ENCODE measurements at places on chromosomes 16 and 17.
A peak's percentile ranks its signal among the peaks of the same experiment; 100 is the strongest.

DNA sequence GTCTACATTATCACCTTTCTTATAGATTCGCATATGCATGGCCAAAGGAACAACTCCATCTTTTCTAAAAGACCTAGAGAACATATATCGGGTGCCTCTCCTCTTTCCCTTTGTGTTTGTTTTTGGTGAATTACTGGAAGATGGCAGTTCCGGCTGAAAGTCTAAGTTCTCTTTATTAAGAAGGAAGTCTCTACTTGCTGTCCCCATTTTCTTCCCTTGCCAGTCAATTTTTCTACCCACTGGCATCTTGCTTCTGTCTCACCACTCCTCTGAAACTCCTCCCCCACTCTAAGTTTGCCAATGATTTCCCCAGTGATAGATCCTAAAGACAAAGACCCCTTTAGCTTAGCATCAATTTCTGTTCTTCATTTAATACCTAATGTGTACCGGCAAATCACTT lies 93.9 kb upstream of the CORO6 start:
- peak; percentile 66 for DNase-seq

DNA sequence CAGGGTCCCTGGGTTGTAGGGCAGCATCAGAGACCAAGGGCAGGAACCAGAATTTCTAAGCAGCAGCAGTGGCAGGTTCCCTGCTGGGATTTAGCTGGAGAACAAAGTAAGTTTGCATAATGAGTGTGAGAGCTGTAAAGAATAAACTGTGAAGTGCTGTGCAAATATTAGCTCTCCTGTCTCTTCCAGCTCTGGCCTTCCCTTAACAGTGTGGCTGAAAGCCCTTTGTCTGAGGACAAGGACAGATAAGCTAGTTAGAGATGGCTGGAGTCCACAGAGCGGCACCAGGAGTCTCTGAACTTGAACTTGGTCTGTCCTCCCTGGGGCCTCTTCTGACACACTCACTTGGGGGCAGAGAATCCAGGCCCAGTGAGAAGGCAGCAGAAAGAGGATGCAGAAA lies 98.2 kb upstream of the WSCD1 start:
- no peak for DNase-seq

- DNase-seq: no peak
These were observed 6.8 kb downstream of the TBKBP1 start for GRCh38 chr17:47700471-47701449.

GRCh38 chr16:79415983-79416640 lies 184.4 kb downstream of the MAF start:
- DNase-seq: peak; percentile 33

DNA sequence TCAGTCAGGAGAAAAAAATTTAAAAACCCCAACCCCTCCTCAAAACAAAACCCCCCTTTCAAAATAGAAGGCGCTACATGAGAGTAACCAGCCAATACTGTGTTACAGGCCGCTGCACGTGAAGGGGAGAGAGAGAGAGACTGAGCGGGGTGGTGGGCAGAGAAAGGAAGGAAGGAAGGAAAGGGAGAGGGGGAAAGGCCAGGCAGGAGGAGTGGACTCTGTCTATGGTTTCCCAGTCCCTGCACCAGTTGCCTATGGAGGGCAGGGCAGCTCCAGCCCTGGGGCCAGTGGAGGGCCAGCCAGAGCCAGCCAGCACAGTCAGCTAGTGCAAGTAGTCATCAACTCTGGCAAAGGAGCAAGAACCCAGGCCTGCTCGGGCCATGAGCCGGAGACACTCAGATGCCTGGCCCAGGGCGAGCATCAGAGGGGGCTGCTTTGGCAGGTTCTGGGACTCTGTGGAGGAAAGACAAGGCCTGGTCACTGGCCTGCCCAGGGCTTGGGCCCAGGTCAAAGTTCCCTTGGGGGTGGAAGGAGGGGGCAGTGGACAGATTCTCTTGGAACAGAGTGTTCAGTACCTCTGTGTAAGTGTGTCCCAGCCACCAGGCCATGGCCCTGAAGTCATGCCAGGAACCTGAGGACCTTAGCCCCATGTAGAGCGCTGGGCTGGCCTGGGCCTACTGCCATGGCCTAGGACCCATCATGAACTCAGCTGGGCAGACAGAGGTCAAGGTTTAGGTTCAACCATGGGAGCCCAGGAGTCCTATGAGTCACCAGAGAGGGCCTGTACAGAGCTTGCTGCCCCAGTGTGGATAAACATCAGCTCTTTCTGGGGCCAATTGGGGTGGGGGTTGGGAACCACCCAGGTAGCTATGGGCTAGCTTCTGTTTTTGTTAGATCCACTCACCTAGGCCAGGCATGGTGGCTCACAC lies 7.3 kb upstream of the GFOD2 start:
- no peak for DNase-seq

- DNase-seq: no peak
These were observed 470.7 kb downstream of the SOX9 start for GRCh38 chr17:72591289-72592241.

DNA sequence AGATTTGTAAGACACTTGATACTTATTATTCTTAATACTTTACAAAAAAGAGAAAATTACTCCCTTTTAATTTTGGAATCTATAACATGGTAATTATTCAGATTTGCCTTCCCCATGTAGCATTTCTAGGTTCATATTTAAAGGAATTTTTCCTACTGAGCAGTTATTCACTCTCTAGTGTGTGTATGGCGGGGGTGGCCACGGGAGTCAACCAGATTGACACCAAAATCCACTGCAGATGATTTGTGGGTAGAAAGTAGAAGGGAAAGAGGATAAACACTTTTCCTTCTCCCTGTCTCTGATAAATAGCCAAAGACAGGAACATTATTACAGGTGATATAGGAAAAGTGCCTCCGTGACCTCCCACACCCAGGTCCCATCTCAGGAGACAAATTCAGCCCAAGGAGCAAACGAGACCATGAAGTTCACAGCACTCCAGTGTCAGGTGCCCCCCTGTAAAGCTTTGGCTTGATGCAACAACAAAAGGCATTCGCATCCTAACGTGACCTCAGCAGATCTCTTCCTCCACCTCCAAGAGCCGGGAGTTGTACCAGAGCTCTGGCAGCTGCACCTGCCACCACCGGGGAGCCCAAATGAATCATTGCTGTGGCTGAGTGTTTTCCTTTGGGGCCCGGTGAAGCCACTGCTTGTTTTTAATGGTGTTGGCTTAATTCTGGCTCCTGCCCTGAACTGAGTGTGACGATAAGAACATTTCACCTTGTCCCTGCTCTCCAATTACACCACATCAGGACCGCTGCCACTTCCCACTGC lies 92.7 kb upstream of the NOL11 start:
- DNase-seq: no peak

- DNase-seq: no peak
These were observed 163.3 kb upstream of the SHISA6 start for GRCh38 chr17:11077673-11078072.

- DNase-seq: no peak
These were observed 11.0 kb downstream of the ENDOV start for GRCh38 chr17:80425835-80426426.

DNA sequence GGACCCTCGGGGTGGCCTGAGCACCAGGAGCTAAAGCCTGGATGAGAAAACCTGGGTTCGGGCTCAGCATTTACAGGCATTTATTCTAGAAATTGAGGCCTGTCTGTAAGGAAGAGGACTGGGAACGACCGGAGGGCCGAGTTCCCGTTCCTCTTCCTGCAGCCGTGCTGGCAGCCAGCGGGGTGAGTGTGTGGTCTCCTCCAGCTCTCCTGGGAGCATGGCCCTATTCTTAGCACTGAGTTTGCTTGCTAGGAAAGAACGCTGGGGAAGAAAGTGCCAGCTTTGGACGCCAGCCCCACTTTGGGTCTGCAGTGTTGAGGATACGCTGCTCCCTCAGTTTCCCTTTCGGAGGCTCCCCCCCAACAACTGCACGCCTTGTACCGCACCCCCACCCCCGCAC lies 49.6 kb downstream of the MGAT5B start:
- DNase-seq: no peak

GRCh38 chr16:2095315-2095853 lies 40.3 kb downstream of the PKD1 start:
- DNase-seq: no peak

- no peak for DNase-seq
These were observed 454.8 kb upstream of the CDH11 start for GRCh38 chr16:65576631-65577030.

DNA sequence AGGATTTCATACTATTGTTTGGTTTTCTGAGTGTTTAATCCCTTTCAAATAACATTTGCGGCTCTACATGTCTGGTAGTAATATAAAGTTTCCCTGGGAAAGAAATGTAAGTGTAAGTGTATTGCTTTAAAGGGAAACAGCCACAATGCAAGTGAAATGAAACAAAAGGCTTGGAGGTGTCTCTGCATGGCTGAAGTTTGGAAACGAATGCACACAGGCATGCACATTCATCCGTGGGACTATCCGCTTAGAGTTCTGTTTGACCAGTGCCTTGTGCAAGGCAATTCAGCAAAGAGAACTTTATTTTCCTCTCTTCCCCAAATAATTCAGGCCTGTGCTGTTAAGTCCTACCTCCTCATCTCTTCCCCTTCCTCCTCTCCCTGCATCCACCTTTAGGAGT lies 56.1 kb upstream of the MRTFB start:
- peak; percentile 35 for DNase-seq

DNA sequence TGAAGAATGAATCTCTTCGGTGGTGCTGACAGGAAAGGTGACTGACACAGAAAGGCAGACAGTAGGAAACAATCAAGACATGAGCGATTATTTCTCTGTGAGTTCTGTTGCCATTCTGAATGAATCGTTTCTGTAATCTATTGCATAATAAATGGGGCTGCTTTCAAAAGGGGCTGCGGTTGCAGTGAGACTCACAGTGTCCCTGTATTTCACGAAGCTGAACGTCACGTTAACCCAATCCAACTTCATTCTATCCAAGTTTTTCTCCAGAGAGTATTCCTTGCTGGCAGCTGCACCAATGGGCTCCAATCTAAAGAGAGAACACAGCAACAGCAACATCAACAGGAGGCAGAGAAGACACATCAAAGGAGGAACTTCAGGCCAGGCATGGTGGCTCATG lies 75.4 kb downstream of the DNAH3 start:
- DNase-seq: no peak

DNA sequence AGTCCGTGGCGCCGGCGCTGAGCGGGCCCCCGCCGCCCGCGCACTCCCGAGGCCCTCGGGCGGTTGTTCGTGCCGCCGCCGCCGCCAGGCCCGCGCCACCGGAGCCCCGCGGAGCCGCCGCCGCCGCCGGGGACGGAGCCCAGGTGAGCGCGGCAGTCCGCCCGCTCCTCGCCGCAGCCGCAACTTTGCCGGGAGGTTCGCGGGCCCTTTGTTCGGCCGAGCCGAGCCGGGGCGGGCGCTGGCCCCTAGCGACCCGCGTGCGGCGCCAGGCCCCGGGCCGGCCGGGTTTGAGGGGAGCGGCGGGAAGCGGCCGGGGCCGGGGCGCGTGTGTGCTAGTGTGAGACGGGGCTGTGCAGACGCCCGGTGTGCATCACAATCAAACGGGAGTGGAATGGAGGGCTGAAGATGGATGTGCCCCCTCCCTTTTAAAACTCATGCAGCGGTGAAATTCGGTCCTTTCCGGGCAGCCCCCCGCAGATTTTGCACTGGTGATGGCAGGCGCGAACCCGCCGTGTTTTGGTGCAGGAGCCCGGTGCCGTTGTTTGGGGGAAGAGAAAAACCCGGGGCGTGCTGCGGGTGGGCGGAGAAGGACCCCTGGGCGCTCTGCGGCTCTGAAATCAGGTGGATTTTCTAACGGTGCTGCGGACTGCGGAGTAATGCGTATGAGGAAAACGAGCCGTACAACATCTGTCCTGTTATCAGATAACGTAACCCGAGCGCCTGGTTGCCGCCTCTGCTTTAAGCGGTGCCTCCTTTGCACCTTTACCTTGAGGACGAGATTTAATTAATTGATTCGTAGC lies 823 bp downstream of the TNRC6C start:
- peak; percentile 52 for DNase-seq

GRCh38 chr16:49058382-49058781 lies 223.3 kb downstream of the CBLN1 start:
- DNase-seq: no peak

- no peak for DNase-seq
These were observed 745 bp downstream of the PAM16 start for GRCh38 chr16:4350365-4350786.

DNA sequence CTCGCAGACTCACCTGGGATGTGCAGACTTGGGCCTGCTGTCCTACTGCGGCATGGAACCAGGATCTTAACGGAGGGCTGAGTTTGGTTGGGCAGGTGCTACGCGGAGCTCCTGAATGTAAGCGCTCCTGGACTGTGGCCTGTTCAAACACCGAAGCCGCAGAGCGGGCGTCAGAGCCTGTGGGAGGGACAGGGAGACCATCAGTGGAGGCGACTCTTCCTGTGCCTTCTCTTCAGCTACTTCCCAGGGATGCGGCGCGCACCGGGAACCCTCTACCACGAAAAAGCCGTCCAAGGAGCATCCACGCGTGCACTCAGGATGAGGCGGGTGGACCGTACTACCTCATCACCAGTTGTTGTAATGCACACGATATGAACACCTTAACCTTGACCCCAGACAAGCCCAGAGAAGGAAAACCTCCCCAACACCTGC lies 2.0 kb downstream of the USP36 start:
- DNase-seq: no peak

DNA sequence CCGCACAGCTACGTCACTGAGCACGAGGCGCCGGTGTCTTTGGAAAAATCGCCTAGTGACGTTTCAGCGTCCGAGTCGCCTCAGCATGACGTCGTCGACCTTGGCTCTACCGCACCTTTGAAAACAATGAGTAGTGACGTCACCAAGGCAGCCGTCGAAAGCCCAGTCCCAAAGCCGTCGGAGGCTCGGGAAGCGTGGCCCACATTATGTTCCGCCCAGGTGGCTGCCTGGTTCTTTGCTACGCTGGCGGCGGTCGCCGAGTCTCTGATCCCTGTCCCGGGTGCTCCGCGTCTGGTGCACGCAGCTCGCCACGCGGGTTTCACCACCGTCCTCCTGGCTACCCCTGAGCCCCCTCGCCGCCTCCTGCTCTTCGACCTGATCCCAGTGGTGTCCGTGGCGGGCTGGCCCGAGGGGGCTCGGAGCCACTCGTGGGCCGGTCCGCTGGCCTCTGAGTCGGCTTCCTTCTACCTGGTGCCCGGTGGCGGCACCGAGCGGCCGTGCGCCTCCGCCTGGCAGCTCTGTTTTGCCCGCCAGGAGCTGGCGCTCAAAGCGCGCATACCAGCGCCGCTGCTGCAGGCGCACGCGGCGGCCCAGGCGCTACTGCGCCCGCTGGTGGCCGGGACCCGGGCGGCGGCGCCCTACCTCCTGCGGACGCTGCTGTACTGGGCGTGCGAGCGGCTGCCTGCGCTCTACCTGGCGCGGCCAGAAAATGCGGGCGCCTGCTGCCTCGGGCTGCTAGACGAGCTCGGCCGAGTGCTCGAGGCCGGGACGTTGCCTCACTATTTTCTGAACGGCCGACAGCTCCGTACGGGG lies 1.5 kb downstream of the TMEM102 start:
- peak; percentile 86 for DNase-seq
